Bronchial epithelial cell (primary cell): ENCODE measurements at places on chromosomes 5 and 9.

GRCh38 chr9:17481565-17481964 lies 97.3 kb upstream of the SH3GL2 start:
- no peak for DNase-seq

DNA sequence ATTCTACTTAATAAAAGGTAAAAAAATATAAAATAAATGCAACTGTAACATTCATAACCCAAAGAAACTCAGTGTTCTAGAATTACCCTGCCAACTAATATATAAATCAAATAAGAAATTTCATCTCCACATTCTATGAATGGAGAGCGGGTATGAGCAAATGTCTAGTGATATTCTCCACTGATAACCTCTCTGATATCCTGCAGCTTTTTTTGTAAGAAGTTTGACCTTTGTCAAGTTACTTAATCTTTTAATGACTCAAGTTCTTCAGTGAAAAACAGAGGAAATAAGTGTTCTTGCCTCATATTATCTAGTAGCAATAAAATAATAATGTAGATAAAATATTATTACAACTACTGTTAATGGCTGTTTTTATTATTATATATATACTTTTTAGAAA lies 1275.6 kb upstream of the CDH9 start:
- DNase-seq = peak; percentile 26

DNA sequence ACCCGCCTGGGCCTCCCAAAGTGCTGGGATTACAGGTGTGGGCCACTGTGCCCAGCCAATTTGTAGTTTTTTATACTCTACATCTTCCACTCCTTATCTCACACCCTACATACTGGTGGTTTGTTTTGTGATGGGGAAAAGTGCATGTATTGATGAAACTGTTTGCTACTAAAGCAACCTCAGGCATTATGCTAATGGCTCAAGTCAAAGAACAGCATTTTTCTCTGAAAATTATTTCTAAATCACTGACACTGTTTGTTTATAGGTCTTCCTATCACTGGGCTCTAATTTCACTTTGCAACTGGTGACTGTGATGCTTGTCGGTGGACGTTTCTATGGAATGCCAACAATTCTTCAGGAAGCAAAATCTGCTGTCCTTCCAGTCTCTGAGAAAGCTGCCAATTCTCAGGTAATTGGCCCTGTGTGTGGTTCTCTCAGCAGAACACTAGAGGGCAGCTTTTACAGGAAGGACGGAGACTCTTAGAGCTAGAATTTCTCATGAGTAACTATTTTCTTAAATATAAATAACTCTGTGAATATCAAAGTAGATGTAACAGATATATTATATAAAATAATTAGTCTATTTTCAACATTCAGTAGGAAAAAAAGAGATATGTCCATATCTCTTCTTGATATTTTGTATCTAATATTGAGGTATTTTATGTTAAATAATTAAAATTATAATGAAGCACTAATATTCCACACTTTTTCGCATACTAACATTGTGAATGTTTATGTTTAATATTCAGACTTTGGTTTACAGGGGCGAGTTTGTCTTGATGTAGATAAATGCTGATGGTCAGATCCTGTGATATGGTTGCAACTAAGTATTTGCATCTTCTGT lies 244.1 kb downstream of the ADGRV1 start:
- DNase-seq = peak; percentile 54

GRCh38 chr5:135478938-135479337 lies 26.8 kb upstream of the TIFAB start:
- DNase-seq = no peak

DNA sequence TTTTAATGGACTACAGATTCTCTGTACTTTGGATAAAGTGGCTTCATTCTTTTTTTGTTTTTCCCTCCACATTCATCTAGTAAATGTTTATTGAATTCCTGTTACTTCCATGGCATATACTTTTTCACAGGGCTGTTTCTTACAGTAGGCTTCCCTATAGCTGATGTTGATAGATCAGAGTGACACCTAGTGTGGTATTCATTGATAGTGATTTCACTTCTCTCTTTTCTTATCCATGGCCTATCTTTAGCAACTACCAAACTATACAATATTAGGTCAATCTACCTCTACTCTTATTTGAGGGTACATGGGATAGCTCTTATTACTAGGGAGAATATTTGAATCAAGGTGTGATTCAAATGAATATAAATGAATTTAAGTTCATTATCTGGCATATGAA lies 35.8 kb downstream of the FSD1L start:
- DNase-seq = no peak

DNA sequence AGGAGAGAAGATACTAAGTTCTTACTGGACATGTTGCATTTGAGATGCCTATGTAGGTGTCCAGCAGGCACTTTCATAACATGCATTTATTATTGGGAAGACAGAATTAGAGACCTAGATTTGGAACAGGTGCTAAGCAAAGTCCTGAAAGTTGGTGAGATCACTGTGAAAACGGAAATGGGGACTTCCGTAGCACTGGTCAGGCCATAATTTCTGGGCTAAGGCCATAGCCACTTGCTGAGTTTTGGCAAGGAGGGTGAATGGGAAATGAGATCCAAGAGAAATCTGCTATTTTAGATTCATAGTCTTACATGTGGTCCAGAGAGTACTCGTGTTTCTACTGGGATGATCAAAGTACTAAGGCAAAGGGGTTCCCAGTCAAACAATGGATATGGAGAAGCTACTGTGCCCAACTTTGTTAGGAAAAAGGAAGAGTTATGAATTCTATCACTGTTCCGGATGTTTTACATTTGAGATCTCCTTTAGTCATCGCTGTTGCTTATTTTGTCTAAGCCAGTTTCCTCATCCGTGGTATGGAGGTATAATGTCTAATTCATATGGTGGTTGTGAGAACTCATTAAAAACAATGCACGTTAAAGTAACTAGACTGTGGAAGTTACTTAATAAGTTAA lies 33.4 kb downstream of the TEK start:
- DNase-seq = no peak

DNA sequence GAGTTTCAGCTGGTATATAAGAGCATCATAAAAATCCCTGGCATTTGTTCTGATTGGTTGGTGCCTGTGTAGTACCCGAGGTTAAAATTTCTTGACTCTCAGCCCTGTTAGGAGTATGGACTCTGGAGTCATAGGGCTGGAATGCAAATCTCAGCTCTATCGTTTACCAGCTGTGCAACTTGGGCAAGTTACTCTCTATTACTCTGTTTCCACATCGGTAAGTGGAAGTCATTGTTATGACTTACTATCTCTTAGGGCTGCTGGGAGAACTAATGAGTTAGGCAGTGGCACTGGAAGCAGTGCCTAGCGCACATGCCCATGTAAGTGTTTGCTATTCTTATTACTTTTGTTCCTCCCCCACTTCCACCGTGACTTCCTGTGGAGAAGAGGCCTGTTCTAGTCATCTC lies 141.6 kb downstream of the BOD1 start:
- no peak for DNase-seq

GRCh38 chr9:38339087-38339486 lies 53.4 kb upstream of the ALDH1B1 start:
- DNase-seq = peak; percentile 23

DNA sequence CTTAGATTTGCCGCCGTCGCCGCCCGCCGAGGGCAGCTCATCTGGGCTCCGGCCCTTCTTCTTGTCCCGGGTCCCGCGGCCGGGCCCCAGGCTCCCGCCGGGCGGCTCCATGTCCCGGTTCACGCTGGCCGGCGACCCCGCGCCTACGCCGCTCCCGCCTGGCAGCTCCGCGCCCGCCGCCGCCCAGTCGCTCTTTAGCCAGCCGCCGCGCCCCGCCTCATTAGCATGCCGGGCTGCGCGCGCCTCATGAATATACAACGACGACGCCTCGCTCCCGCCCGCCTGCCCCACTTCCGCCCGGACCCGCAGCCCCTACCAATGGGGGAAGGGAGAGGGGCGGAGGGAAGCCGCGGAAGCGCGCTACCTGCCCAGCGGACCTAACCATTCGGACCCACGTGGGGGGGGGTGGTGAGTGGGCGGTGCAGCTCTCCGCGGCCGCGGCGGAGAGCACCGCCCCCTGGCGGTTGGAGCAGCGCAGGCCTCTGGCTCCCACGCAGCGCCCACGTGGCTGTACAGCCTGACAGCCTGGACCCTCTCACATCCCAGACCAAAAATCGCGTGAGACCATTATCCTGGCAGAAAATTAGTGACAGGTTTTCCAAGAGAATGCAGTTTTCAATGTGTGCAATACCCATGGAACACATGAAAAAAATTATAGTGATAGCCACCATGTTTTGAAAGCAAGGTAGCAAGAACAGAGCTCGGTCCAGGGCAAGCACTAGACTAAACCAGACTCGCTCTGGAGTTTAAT lies at the start of gene DIAPH1:
DIAPH1 (minus strand) TSS at position 197 of the 751 bp plus-strand sequence; CDS start at position 111, 86 bp downstream.
- peak; percentile 86 for DNase-seq

GRCh38 chr5:37251665-37252064 lies 2.5 kb upstream of the CPLANE1 start:
- no peak for DNase-seq

DNA sequence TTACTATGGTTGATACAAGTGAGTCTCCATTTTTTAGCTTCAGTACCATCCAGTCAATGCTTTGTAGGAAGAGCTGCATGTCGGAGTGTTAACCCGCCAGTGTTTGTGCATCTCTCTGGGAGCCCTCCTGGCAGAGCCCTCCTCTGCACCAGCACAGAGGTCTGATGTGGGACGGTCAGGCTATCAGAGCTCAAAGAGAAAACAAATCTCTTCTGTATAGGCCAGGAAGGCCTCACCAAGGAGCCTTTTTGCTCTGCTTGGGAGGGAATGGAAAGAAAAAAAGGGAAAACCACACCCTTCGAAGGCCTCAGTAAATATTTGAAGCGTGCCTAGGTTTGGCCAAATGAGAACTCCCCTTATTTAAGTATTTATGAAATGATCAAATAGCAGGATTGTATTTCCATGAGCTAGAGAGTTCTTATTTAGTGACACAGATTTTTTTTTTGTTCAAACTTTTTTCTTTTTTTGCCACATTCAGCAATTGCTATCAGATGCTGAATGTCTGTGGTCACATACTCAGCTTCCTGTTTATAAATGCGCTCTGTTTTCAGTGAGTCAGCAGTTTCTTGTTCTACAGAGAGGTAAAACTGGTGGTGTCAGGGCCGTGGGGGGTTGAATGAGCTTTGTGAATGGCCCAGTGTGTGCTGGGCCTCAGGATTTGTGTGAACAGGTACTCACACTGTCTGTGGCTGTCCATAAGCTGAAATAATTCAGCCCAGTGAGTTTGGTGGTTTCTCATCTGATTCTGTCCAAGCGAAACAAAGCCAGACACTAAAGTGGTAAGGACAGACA lies 226.6 kb downstream of the SNX18 start:
- peak; percentile 93 for DNase-seq

DNA sequence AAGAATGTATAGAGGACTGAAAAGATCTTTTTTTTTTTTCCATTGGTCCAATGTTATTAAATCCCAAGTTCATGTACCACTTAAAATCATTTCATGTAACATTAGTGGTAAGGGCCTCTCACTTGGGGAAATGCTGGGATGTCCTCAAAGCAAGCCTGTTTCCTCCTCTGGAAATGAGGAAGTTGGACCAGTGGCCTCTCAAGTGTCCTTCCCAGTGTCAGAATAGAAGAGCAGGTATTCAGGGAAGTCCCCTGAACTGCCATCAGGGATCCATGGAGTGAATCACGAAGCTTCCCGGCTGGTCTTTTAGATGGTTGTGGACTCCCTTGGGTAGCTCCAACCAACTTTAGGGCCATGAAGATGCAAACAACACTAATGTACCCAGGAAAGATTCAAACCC lies 55.2 kb upstream of the AFAP1L1 start:
- no peak for DNase-seq

DNA sequence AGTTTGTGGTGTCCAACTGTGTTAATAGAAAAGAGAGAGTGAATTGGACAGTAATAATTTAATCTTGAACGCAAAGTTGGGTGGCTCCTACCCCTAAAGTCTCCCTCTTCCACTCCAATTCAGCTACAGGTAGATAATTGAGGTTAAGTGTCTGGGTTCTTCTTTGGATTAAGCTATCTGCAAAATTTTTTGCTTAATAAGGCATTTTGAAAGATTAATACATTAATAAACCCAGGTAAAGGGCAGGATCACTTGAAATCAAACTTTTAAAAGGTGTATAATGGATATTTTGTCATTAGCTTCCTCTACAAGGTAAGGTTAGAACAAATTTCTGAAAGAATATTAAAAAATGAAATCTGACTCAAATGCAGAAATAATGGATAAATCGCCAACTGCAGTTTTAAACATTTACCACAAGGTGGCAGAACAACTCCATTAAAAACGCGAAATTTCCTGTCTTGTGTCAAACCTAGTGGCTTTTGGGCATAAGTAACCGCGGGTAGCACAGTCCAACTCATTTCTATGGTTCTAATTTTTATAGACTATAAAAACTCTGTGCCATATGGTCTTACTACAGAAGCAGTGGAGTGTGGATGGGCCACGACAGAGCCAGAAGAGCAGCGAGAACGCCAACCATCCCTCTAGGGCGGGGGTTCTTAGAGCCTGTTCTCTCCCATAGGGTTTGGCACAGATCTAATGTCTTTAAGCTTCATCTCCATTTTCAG lies 276.5 kb downstream of the ARHGEF28 start:
- DNase-seq = peak; percentile 54

DNA sequence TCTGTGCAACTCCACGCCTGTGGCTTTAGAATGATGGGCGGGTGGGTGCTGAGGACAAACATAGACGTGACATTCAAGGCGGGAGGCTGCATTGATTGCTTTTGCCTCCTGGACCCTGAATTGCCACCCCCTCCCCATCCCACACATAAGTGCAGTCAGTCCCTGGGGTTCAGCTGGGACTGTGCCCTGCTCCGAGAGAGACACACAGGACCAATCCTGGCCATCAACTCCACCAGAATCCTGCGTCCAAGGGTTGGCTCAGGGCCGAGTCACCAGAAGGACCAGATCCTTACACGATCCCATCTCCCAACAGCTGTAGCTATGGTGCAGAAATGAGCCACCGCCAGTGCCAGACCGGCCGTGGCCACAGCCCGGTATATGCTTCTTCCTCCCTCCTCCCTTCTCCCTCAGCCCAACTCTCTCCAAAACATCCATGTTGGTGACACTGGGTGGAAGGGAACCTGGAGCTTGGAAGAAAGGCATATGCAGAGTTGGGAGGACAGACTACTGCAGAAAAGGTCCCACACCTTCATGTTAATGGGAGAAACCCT lies 27.4 kb downstream of the IRX2 start:
- DNase-seq = no peak

- no peak for DNase-seq
Observed at GRCh38 chr9:129762985-129763926, 10.4 kb upstream of the PTGES start.

GRCh38 chr5:160651692-160652645 lies 200.0 kb downstream of the ATP10B start:
- DNase-seq = no peak

DNA sequence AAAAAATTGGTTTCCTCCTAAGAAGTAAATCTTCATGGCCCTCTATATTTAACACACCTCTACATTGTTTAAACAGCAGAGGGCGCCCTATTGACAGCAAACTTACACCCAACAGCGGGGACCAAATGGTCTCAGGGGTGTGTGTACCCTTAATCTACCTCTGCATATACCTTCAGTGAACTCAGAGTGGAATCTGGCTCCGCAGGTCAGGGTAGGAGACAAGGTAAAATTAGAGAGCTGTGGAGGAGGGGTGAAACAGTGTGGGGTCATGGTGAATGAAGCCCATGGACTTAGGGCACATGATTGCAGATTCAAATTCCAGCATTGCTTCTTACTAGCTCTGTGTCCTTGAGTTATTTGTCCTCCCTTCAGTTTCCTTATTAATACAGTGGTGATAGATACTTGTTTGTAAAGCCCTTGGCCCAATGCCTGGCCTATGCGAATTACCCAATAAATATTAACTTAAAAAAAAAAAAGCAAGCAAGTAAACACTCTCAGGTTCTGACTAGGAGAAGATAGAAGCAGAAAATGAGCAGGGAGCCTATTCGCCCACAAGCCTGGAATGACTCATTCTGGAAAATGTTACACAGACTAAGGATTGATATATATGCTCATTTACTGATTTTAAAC lies 122.9 kb downstream of the CAVIN4 start:
- DNase-seq = peak; percentile 36
